ENCODE measurements at places on chromosomes 11 and 22.

- DNase-seq, result no peak
Measured at GRCh38 chr22:20116376-20116950, 559 bp downstream of the RANBP1 start.

DNA sequence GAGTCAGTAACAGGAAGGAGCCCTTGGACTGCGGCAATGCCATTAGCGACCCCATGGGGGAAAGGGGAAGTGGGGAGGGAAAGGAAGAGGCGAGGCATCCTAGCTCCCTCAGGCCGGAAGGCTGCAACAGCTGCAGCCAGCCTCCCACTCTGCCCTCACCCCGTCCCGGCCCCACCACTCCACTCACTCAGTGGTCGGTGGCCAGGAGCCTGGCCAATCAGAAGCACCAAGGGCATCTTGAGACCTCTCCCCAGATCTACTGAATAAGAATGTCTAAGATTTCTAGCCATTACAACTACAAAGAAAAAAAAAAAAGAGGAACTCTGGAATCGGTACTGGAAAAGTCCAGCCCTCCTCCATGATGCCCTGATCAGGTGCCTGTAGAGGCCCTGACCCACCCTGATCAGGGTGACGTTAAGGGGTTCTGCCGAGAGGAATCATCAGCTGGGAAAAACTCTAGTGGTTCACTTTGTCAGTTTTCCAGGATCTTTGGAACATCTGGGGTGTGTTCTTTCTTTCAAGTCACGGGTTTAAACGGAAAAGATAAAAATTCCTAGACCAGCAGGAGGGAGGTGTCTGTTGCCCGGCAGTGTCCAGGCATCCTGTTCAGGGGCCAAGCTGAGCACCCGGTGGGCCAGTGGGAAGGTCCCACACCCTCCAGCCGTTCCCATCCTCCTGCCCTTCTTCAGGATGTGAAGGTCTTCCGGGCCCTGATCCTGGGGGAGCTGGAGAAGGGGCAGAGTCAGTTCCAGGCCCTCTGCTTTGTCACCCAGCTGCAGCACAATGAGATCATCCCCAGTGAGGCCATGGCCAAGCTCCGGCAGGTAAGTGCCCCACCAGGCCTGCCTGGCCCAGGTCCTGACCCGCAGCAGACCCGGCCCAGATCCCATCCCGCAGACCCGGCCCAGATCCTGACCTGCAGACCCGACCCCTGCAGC lies 14.4 kb downstream of the OAF start:
- DNase-seq, result no peak

DNA sequence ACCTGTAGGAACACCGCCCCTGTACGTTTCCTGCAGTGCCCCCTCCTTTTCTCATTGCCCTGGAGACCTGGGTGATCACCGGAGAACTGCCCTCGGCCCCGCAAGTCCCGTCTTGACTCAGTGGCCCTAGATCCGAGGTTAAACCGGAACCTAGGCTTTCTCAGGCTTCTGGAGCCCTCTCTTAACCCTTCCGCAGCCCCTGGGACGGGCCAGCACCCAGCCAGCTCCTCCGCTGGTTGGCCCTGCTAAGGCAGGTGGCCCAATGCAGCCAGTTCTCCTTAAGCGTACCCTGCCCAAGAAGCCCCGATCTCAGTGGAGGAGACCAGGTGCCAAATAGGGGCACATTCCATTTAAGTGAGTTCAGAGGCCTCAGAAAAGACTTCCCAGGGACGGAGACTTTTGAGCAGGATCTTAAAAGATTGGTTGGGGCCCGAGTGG lies 776 bp downstream of the NLRX1 start:
- DNase-seq, result peak; percentile 26

- DNase-seq, result no peak
Measured at GRCh38 chr11:4547416-4547815, 2.4 kb downstream of the OR52M1 start.

All from CD4-positive, alpha-beta T cell treated with Interleukin-10 for 1 hour (primary cell).